Spinal cord (tissue), 10 donors: ENCODE measurements at places on chromosomes 7 and 10. TPM values are rescaled to one million over a fixed set of nuclear protein-coding genes. Genes with fewer than 3 reads are reported as not detected.
A peak's percentile ranks its signal among the peaks of the same experiment; 100 is the strongest.

Gene GLI3
- polyA plus RNA-seq: 8.9 TPM

Gene PTPN20
- 13.2 TPM for polyA plus RNA-seq

Gene POLL
- 26.6 TPM for polyA plus RNA-seq

Gene PI4K2A
- 20.4 TPM for polyA plus RNA-seq

Gene CYP2C19
- polyA plus RNA-seq: 0.08 TPM

Gene LAMB1
- polyA plus RNA-seq: 84.4 TPM

Gene PRPS1L1
- polyA plus RNA-seq: not detected

Gene ACBD7
- polyA plus RNA-seq: 33.4 TPM

DNA sequence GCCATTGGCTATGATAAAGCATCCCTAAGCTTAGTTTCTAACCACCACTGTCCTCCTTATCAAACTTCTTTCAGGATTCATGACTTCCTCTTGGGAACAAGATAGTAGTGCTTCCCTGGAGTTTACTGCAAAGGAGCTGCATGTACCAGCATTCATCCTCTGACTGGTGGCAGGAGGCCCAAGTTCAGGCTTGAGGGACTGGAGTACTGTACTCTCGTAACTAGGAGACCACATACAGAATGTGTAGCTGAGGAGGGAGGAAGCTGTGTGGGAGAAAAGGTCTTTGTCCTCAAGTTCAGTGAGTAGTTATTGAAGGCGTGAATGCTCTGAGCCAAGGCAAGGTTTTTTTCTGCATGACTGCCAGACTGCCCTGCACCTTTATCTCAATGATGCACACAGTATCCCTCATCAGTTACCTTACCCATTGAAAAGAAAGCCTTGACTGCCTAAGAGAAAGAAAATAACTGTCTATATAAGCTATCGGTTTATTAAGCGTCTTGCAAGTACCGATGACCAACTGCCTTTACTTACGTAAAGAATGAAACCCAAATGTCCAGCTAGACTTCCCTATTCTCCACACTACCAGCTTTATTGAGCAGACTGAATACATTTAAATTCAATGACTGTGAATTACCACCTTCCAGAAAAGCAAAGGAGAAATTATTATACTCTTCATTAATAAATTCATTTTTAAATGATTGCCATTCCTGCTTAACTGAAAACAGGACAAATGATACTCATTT lies 12.8 kb downstream of the SCRN1 start:
- peaks cover 8% of the 10 kb centered on the region for H3K4me1 ChIP-seq
- H3K27ac ChIP-seq: peak overlapping the region; percentile 88
- no peak for DNase-seq
- no peaks in the 10 kb centered on the region for H3K27me3 ChIP-seq
- peak overlapping the region; percentile 6 for H3K4me3 ChIP-seq

GRCh38 chr7:72069263-72069662 lies 342.9 kb downstream of the CALN1 start:
- H3K27me3 ChIP-seq: no peaks in the 10 kb centered on the region
- no peak overlapping the region for H3K27ac ChIP-seq
- H3K36me3 ChIP-seq: no peaks in the 10 kb centered on the region
- H3K4me1 ChIP-seq: no peaks in the 10 kb centered on the region
- DNase-seq: no peak

DNA sequence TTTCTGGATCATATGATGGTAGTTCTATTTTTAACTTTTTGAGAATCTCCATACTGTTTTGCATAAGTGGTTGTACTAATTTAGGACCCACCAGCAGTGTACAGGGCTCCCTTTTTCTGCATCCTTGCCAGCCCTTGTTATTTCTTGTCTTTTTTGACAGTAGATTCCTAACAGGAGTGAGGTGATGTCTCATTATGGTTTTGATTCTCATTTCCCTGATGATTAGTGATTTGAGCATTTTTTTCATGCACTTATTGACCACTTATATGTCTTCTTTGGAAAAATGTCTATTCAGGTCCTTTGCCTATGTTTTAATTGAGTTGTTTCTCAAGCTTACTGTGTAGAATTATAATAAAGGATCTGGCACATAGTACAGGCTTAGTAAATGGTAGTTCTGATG lies 238.8 kb upstream of the BMPER start:
- H3K27me3 ChIP-seq: no peaks in the 10 kb centered on the region
- H3K4me1 ChIP-seq: no peaks in the 10 kb centered on the region
- no peak overlapping the region for H3K27ac ChIP-seq
- no peak overlapping the region for H3K4me3 ChIP-seq
- DNase-seq: no peak

DNA sequence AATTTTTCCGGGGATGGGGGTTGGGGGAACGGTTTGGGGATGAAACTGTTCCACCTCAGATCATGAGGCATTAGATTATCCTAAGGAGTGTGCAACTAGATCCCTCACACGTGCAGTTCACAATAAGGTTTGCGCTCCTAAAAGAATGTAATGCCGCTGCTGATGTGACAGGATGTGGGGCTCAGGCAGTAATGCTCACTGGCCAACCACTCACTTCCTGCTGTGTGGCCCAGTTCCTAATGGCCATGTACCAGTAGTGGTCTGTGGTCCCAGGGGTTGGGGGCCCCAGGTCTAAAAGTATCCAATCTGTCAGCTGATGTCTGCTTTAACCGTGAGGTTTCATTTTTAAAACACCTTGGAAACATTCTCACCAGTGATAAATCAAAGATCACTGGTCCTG lies 2.2 kb downstream of the STN1 start:
- H3K36me3 ChIP-seq: no peaks in the 10 kb centered on the region
- no peak overlapping the region for H3K27ac ChIP-seq
- peaks cover 10% of the 10 kb centered on the region for H3K4me1 ChIP-seq
- H3K4me3 ChIP-seq: no peak overlapping the region
- no peaks in the 10 kb centered on the region for H3K27me3 ChIP-seq

DNA sequence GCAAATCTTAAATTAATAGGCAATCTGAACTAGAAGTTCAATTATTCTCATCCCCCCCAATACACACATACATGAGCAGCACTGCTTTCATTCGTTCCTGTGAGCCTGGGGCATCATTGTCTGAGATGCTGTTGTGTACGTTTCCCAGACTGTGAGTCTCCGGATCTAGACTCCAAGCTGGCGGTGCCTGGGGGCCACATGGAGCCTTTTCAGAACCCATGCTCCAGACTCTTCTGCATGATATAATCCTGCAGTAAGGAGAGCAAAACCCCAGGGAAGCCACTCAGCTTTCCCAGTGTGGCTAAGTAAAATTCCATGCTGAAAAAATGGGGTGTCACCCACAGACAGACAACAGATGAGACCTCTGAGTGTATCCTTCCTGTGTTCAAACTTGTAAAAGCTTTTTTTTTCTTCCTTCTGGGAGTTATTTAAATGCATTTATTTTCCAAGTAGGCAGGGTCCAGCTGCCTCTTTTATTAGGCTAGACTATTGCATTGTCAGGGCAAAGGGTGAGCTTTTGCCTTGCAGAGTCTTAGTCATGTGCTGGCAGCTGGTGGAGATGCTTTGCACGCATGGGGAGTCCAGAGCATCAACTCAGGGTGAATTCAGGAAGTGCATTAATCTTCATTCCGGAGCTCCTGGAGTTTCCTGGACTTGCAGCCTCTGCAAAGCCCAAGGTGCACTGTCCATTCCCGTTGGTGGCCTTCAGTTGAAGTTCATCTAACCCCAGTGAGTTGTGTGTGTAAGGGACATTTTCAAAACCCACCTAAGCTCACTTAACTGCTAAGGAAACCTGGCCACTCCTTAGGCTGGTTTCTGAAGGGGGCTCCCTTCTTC lies 185.7 kb upstream of the ADO start:
- H3K36me3 ChIP-seq: no peaks in the 10 kb centered on the region
- H3K4me1 ChIP-seq: no peaks in the 10 kb centered on the region
- no peak overlapping the region for H3K27ac ChIP-seq
- H3K27me3 ChIP-seq: no peaks in the 10 kb centered on the region
- H3K4me3 ChIP-seq: no peak overlapping the region

DNA sequence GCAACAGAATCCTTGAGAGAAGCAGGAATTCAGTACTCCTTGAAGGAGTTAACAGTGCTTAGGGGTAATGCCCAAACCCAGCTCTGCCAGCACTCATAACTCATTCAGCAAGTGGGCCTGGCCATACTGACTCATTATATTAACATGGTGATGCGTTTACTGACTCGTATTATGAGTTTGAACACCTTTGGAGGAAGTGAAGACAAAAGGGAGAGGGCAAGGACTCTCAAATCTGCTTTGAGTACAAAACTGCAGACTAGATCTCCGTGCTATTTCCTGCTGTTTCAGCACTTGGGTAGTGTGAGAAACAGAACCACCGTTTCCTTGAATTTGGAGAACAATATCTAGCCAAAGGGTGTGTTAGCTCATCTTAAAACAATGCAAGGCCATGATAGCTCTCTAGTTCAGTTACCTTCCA lies 30.8 kb downstream of the SLC16A9 start:
- H3K4me3 ChIP-seq: no peak overlapping the region
- no peaks in the 10 kb centered on the region for H3K36me3 ChIP-seq
- H3K4me1 ChIP-seq: no peaks in the 10 kb centered on the region
- H3K27ac ChIP-seq: no peak overlapping the region
- no peaks in the 10 kb centered on the region for H3K27me3 ChIP-seq

DNA sequence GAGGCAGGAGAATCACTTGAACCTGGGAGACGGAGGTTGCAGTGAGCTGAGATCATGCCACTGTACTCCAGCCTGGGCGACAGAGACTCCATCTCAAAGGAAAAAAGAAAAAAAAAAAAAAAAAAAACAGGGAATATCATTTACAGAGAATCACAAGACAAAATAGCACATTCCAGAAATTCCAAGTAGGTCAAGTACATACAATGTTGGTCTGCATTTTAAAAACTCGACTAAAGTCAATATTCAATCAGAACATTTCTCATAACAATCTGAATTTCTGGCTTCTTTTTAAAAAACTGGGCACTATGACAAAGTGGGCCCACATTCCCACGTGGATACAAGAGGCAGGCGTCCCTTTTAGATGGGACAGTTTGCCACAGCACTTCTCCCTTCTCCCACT lies 12.8 kb downstream of the ZC3HAV1L start:
- no peak overlapping the region for H3K4me3 ChIP-seq
- peaks cover 16% of the 10 kb centered on the region for H3K36me3 ChIP-seq
- DNase-seq: no peak
- peaks cover 7% of the 10 kb centered on the region for H3K4me1 ChIP-seq

- H3K36me3 ChIP-seq: no peaks in the 10 kb centered on the region
- DNase-seq: peak; percentile 70
- H3K27ac ChIP-seq: peak within 1 kb of the TSS; percentile 87
- H3K4me3 ChIP-seq: peak within 1 kb of the TSS; percentile 68
- H3K27me3 ChIP-seq: no peaks in the 10 kb centered on the region
Measured at GRCh38 chr7:11831736-11832495, at the start of gene THSD7A. Gene THSD7A, minus strand, starts transcription at chr7:11832198. Its CDS starts 252 bp downstream, at chr7:11831946.

GRCh38 chr7:94507462-94507861 lies 2.1 kb upstream of the CASD1 start:
- H3K36me3 ChIP-seq: no peaks in the 10 kb centered on the region
- H3K4me3 ChIP-seq: no peak overlapping the region
- no peaks in the 10 kb centered on the region for H3K27me3 ChIP-seq
- H3K4me1 ChIP-seq: peaks cover 15% of the 10 kb centered on the region

GRCh38 chr10:123570898-123571515 lies 95.1 kb upstream of the GPR26 start:
- DNase-seq: no peak
- H3K4me3 ChIP-seq: no peak overlapping the region
- no peaks in the 10 kb centered on the region for H3K27me3 ChIP-seq
- H3K36me3 ChIP-seq: no peaks in the 10 kb centered on the region
- H3K4me1 ChIP-seq: no peaks in the 10 kb centered on the region

DNA sequence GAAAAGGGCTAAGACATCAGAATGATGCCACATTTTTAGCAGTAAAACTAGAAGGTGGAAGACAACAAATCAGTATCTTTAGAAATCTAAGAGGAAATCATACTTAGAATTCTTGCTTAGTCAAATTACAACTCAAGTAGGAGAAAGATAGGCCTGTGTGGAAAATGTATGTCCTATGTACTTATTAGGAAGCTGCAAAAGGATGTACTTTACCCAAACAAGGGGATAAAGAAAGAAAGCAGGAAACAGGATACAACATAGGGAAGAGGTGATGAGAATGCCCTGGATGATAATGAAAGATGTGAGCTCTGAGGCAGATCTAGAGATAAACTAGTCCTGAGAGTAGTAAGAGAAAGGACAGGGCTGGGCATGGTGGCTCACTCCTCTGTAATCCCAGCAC lies 54.9 kb downstream of the RNLS start:
- H3K4me1 ChIP-seq: no peaks in the 10 kb centered on the region
- H3K27me3 ChIP-seq: no peaks in the 10 kb centered on the region
- H3K36me3 ChIP-seq: no peaks in the 10 kb centered on the region
- H3K4me3 ChIP-seq: no peak overlapping the region
- H3K27ac ChIP-seq: no peak overlapping the region

DNA sequence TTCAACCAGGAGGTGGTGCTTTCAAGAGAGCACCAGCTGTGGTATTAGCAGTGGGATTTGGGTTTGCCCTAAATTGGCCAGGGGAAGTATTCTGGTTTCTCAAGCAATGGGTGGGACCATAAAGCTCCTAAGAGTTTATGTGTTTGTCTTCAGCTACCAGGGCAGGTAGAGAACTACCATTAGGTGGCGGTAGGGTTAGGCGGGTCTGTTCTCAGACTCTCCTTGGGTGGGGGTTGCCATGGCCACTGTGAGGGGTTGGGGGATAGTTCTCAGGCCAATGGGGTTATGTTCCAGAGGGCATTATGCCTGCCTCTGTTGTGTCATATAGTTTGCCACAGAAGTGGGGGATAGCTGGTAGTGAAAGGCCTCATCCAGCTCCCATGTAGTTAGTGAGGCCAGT lies 47.7 kb upstream of the BICC1 start:
- H3K36me3 ChIP-seq: no peaks in the 10 kb centered on the region
- DNase-seq: no peak
- H3K27ac ChIP-seq: no peak overlapping the region
- no peaks in the 10 kb centered on the region for H3K27me3 ChIP-seq

DNA sequence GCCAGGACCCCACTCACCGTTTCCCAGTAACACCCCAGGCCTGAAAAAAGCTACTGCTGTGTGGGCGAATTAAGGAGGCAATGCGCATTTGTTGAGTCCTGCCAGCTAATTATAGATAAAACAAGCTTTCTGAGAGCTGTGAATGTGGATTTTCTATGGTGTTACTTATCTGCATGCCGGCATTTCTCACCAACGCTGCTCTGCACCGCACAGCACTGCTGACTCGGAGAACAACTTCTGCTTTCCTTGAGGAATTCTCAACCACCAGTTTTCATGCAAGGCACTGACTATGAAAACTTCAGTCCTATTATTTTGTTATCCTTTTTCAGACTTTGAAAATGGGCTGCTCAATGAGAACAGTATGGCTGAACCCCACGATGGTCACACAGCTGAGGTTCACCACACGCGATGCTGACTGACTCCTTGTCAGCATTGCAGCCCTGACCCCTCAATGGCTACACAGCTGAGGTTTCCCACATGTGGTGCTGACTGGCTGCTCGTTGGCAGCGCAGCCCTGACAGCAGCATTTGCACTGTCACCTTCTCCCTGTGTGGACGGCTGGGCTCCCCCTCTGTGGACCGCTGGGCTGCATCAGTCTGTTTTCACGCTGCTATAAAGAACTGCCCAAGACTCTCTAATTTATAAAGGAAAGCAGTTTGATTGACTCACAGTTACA lies 190.6 kb downstream of the DIP2C start:
- H3K4me1 ChIP-seq: peaks cover 28% of the 10 kb centered on the region
- no peak overlapping the region for H3K27ac ChIP-seq
- no peak overlapping the region for H3K4me3 ChIP-seq
- no peaks in the 10 kb centered on the region for H3K36me3 ChIP-seq
- H3K27me3 ChIP-seq: no peaks in the 10 kb centered on the region
- DNase-seq: no peak
